ENCODE measurements at places on chromosomes 7 and 10.

DNA sequence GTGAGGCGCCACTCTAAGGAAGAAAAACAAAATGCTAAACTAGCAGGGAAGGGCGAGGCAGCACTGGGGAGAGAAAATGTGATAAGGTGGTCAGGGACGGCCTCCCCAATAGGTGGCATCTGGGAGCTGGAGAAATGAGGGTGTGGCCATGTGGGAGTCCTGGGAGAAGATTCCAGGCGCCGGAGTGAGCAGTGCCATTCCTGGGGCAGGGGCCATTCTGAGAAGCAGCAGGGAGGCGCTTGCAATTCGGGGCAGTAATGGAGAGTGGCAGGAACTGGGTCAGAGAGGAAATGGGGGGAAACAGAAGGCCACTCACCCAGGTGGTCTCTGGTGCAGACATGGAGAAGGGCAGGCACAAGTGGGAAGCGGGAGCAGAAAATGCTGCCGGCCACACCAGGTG lies 61.8 kb upstream of the LRRC18 start:
- no peak for DNase-seq

DNA sequence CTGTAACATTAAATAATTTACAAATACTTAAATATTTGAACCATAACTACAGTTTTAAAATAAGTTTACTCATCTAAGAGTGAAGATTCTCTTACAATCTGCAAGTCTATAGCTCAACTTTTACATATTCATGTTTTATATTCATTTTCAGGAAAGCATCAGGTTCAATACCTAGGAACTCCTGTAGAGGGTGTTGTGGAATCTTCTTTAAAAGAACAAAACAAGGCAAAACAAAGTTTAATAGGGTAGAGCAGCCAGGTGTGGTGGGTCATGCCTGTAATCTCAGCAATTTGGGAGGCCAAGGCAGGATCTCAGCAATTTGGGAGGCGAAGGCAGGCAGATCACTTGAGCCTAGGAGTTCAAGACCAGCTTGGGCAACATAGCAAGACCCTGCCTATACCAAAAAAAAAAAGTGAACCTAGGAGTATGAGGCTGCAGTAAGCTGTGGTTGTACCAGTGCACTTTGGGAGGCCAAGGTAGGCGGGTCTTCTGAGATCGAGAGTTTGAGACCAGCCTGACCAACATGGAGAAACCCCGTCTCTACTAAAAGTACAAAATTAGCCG lies 45.1 kb downstream of the ST8SIA6 start:
- no peak for DNase-seq

- DNase-seq: no peak
Measured at GRCh38 chr10:29861811-29862505, 197.4 kb downstream of the JCAD start.

- DNase-seq: no peak
Measured at GRCh38 chr7:137818036-137818435, 28.7 kb downstream of the DGKI start.

- DNase-seq: no peak
Measured at GRCh38 chr7:41816111-41816510, 113.2 kb upstream of the INHBA start.

GRCh38 chr10:124026589-124026939 lies 66.8 kb downstream of the CHST15 start:
- no peak for DNase-seq

- DNase-seq: no peak
Measured at GRCh38 chr10:69663369-69663947, 33.4 kb downstream of the FAM241B start.

- DNase-seq: no peak
Measured at GRCh38 chr7:102262546-102262945, 24.1 kb upstream of the SH2B2 start.

GRCh38 chr7:132536654-132537395 lies 39.4 kb downstream of the PLXNA4 start:
- DNase-seq: no peak

- no peak for DNase-seq
Measured at GRCh38 chr7:142185801-142186200, 72.1 kb downstream of the PRSS58 start.

- DNase-seq: no peak
Measured at GRCh38 chr7:91566402-91566732, 302.1 kb downstream of the FZD1 start.

- no peak for DNase-seq
Measured at GRCh38 chr10:131961047-131961776, 20.5 kb downstream of the BNIP3 start.

DNA sequence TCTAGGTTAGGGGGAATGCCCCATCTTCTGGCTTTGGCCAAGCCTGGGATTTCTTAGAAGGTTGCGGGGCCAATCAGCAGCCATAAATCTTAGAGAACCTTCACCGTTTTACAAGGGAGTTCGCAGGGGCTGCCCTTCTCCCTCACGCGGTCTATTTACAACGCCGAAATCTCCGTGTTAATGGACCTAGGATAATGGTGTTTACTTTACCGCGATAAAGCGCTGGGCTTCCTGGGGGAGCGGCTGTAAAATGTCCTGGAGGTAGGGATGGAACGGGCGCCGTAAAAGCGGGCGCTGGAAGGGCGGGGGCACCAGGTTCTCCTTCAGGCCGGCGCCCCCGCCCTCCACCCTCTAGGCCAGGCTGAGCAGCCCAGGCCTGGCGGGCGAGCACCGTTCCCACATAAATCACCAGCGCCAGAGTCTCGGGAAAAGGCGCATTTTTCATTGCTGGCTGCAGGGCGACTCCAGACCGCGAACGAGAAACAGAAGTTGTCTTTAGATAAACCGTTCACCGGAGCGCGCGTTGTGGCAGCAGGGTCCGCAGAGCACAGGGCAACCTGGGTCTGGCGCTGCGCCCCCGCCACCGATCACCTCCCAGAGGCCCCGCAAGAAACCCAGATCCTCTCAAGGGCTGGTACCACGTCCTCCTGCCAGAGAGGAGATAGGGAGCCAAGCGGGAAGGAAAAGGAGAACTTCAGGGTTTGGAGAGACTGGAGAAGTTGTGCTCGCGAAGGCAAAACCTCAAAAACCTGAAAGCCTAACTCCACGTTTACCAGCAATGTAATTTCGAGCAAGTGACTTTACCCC lies 12.5 kb upstream of the NKX2-3 start:
- no peak for DNase-seq

DNA sequence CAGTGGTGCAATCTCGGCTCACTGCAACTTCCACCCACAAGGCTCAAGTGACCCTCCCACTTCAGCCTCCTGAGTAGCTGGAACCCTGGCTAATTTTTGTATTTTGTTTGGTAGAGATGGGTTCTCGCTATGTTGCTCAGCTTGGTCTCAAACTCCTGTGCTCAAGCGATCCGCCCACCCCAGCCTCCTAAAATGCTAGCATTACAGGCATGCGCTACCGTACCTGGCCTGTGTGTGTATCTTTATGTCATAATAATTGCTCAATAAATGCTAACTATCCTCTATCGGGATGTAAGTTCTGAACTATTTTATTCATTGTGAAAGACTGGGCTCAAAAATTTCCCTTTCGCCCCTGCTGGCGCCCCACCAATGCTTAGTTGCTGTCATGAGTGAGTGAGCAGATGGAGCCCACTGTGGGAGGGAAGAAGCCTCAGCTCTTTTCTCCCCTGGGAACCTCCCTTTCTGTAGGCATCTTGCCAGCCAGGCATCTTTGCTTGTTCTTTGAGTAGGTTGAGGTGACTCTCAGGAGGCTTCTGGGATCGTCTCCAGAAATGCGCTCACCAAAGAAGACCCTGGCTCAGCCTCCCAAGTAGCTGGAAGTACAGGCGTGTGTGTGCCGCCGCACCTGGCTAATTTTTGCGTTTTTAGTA lies 38.3 kb downstream of the CAMK1D start:
- DNase-seq: peak; percentile 56

DNA sequence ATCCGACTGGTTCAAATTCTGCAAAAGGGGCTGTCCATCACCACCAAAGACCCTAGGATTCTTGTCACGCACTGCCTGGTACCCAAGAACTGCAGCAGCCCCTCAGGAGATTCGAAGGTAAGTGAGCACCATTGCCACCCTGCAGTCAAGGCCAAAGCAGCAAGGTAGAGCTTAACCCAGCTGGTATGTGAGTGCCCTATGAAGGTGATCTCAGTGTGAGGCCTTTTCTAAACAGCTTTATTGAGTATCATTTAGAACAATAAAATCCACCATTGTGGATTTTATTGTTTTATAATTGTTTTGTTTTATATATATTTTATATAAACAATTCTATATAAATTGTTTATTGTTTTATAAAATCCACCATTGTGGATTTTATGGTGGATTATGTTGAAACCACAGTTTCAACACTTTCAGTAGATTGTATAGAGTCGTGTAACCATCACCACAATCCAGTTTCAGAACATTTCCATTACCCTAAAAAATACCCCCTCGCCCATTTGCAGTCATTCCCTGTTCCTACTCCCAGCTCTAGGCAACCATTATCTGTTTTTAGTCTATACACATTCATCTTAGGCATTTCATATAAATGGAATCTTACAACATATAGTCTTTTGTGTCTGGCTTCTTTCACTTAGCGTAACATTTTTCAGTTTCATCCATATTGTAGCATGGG lies 20.1 kb upstream of the CALU start:
- no peak for DNase-seq

DNA sequence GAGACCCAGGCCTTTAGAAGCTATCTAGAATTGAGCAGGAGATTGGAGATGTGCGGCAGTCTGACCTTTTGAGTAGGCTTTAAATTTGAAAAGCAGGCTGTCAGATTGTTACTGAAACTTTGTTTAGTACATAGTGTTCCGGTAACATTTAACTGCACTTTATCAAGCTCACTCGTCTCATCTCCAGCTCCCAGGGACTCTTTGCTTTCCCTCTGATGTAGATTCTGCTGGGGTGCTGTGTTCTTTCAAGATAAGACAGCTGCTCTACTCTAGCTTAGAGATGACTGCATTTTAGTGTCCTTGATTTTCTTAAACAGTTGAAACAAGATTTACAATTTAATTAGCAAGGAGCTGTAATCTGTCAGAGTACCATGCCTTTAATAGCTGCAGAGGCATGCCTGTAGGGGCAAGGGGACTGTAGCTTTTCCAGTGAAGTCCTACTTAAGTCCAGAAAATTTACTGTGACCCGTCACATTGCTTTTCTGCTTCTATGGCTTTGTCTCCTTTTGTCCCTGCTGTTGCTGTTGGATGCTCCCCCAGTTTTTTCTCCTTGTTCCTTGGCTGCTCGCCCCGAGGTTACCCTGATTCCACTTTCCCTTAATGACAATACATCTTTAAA lies 56.4 kb upstream of the MTPN start:
- no peak for DNase-seq

DNA sequence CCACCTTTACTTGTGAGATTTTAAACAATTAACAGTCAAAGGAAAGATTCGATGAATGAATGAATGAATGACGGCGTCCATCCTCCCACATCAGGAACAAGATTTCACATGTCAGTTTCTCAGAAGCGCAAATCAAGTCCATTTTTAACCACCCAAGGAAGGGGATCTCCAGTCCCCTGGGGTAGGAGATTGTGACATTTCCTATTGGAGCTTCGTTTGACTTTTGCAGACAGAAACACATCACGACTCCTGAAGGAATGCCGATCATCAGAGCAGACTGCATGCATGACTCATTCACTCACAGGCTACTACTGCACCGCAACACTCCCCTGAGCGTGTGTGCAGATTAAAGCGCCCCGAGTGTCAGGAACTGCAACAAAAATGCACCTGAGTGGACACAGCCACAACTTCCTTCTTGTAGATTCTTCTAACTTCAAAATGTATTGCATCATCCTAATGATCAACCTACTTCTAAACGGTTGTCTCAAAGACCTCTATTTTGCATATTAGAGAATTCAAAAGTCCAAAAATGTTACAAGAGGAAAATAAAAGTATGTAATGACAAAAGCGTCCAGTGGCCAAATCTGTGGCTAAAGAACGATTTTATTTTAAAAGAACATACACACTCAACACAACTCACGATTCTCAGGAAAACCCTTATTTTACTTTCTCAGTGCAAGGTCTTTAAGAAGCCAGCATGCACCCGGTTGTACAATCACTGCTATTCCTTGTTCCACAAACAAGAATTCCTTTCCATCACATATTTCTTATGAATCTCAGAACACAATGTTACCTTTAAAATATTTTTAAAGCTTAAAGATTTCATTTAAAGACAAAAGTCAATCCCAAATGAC lies 172.6 kb downstream of the FAM107B start:
- DNase-seq: no peak

GRCh38 chr10:34380856-34381255 lies 434.2 kb downstream of the PARD3 start:
- DNase-seq: no peak

DNA sequence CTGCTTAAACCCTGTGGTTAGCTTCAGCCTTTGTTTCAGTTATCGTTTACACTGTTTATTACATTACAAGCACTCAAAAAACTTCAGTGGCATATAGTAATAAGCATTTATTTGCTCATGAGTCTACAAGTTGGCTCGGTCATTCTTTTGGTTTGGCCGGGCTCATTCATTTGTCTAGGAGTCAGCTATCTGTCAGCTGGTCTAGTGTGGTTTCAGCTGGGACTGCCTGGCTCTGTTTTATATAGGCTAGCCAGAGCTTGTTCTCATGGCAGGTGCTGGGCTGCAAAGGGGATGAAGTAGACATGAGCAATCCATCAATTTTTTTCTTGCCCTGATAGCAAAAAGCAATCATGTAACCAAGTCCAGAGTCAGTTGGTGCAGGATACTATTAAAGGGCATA lies 103.6 kb downstream of the MKLN1 start:
- no peak for DNase-seq

DNA sequence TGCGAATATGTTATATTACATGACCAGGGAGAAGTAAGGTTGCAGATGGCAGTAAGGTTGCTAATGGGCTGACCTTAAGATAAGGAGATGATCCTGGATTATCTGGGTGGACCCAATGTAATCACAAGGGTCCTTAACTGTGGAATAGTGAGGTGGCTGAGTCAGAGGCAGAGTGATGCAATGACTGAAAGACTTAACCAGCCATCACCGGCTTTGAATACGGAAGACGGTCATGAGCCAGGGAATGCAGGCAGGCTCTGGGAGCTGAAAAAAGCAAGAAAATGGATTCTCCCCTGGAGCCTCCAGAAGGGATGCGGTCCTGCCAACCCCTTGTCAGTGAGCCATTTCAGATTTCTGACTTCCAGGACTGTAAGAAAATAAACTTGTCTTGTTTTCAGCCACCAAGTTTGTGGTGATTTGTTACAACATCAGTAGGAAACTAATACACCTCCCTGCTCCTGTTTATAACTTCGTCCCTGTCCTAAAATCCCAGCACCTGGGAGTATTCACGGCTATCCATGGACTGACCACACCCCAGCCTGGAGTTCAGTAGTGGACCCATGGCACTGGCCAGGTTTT lies 4.6 kb upstream of the C10orf95 start:
- no peak for DNase-seq

DNA sequence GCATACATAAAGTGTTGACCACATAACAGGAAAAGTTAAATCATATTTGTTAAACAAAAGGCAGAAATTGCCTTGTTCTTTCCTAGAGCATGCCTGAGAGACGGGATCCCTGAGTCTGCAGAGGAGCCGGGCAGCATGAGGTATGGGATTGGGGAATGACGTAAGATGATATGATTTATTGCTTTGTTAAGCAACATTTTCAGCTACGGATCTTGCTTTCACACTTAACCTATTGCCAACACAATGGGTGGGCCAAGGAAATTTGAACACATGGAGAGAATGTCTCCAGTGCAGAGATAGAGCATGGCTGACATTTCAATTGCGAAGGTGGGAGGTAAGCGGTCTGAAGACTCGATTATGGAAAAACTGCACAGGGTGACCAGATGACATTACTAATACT lies 76.7 kb downstream of the EMX2 start:
- DNase-seq: no peak
